ENCODE measurements at places on chromosomes 5 and 9. TPM values are rescaled to one million over a fixed set of nuclear protein-coding genes. Genes with fewer than 3 reads are reported as not detected.

SH3RF2 gene
- total RNA-seq = 14.3 TPM

DMRT3 gene
- not detected for total RNA-seq

MCCC2 gene
- 47.6 TPM for total RNA-seq

PHF24 gene
- total RNA-seq = 0.31 TPM

PCDHGA4 gene
- total RNA-seq = 3.9 TPM

FGF1 gene
- 8.7 TPM for total RNA-seq

PKD2L2 gene
- 1.9 TPM for total RNA-seq

SLCO4C1 gene
- 1.0 TPM for total RNA-seq

FAM78A gene
- 16.7 TPM for total RNA-seq

MARCOL gene
- total RNA-seq = not detected

PTRH1 gene
- total RNA-seq = 7.3 TPM

NTRK2 gene
- total RNA-seq = 60.3 TPM

CD74 gene
- 75.4 TPM for total RNA-seq

PCDHGB7 gene
- 10.3 TPM for total RNA-seq

LCN10 gene
- not detected for total RNA-seq

PTGS1 gene
- 5.0 TPM for total RNA-seq

DNA sequence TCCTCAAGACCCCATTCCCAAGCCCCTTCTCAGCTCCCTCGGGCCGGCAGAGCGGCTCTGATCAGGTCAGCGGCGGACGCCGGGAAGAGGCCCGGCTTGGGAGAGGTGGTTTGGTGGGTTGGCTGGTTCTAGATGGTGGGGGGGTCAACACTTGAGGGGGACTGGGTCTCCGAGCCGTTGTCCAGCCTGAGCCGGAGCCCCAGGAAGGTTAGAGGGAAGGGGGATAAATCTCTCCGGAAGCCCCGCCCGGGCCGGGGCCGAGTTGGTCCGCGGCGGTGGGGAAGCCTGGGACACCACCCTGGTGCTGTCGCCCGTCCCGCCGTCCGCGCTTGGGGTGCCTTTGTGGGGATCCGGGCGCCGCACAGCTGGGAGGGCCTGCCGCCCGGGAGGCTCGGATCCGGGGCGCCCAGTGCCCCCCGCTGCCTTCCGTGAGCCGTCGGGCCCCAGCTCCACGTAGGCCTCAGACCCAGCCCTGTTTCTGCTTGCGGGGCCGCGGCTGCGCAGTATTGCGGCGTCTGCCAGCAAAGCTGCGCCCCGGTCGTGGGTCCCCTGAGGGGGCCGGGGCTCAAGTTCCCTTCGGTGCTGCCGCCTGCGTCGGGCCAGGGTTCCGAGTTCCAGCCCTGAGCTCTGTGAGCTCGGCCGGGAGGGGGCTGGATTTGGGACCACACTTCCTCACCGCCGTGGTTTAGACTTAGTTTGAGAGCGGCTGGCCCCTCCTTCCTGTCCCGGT lies 542 bp upstream of the TRIM52 start:
- peak; percentile 81 for DNase-seq

DNA sequence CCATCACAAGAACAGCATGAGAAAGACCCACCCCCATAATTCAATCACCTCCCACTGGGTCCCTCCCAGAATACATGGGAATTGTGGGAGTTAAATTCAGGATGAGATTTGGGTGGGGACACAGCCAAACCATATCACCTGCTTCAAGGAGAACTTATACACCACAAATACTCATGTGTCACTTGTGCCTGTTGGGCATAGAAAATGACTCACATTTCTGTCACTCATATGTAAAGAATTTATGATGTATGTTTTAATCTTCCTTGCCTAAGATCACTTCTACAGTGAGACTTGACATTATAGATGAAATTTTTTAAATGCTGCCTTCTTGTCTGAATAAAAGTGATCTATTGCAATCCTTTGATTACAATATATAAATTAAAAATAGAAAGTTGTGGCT lies 23.0 kb upstream of the PRDM6 start:
- no peak for DNase-seq

GRCh38 chr9:101271102-101271501 lies 113.7 kb downstream of the BAAT start:
- DNase-seq = no peak

- peak; percentile 67 for DNase-seq
Observed at GRCh38 chr5:31855134-31856040, 216.5 kb downstream of the PDZD2 start.

- DNase-seq = no peak
Observed at GRCh38 chr9:93809204-93809940, 145.8 kb downstream of the BARX1 start.

- DNase-seq = no peak
Observed at GRCh38 chr5:98573834-98574320, 199.6 kb upstream of the RGMB start.

- DNase-seq = no peak
Observed at GRCh38 chr9:133130685-133131244, 9.7 kb upstream of the RALGDS start.

DNA sequence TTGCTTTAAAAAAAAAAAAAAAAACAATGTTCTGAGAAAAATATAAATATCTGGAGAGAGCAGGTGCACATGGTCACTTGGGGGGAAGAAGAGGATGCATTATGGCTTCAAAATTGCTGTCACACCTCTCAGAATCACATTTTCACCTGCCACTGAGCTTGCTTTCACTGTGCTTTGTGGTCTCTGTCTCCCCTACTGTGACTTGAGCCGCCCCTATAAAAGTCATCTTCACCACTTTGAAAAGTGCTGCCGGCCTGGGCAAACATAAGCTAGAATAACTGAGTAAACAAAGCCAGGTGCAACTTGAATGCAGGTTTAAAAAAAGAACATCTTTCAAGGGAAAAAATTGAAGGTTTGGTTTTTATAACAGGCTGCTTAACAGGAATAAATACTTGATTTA lies 368.1 kb upstream of the GRIA1 start:
- DNase-seq = no peak

DNA sequence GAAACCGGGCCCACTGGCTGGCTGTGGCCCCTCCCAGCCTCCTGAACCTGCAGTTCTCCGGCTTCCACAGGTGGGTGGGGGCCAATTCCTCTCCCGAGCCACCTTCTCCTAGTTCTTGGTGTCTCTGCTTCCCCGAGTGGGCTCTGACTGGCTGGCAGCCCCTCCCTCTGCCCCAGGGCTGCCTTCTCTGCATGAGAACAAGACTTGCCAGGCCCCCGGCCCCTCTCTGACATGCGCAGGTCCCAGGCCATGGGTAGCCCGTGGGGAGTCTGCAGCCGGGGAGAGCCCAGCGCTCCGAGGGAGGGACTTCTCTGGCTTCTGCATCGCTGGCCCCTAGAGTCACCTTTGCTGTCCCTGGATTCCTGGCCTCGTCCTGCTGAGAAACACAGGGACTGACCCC lies 421.7 kb downstream of the IRX2 start:
- no peak for DNase-seq

DNA sequence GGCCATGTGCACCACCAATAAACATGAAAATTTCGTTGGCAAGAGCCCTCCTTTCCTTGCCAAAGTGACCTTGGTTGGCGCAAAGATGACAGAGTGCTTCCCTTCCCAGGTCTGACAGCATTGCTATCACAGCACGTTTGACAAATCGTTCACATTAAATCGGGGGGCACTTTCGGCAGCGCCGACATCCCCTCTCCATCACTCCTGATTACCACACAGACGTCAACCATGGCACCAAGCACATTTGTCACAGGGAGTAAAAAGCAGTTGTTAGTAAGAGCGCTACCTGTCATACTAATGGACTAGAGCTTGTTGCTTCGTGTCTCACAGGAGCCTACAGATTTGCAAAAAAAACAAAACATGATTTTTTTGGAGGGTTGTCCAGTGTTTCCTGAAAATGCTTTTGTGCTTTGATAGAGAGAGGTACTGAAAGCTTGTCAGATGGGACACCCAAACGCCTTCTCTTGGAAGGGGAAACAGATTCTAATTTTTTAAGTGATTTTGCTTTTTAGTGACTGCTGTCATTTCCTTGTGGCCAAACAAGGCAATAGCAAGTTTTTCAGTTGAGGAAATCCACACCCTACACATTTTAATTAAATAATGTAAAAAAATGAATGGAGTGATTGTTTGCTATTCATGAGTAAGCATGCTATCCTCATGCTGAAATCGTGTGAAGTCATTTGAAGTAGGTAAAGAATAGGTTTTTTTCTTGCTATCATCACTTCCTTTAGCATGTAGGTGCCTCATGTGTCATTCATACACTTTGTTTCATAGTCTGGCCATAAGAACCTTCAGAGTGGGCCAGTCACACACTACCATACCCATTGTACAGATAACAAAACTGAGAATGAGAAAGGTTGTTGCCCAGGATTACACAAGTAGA lies 682.8 kb upstream of the WWC1 start:
- no peak for DNase-seq

- DNase-seq = no peak
Observed at GRCh38 chr5:132405646-132406045, 36.1 kb downstream of the SLC22A5 start.

DNA sequence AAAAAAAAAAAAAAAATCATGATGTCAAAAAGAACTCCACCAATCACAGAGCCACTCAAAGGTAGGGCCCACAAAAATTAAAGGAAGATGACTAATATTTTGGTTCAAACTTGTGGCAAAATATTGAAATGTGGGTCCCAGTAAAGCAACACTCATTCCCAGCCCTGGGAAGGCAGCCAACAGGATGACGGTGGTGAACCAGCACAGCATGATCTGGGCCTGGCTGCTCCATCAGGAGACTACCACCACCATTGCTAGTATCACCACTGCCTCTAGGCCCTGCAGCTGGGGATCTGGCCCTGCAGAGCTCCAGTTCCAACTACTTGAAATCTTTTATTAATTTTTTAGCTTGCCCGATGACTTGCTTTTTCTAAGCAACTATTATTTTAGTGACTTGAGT lies 206.8 kb upstream of the ITGA1 start:
- no peak for DNase-seq

DNA sequence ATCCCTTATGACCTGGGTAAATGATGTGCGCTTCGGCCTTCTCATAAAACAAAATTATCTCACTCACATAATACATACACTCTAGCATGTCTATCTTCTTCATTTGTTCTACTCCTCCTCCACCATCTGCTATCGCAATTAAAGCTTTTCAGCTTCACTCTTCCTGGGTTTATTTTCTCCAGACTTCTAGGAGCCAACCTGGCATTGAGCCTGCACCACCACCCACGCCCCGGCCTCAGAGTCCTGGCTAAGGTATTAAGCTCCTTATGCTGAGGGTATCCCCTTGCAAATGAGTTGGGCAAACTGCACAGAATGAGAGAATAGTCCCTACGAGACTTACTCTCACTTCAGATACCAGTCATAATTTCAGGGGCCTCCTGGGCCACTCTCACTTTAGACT lies 236.1 kb upstream of the CDH12 start:
- DNase-seq = no peak

- no peak for DNase-seq
Observed at GRCh38 chr5:39674209-39675082, 249.7 kb upstream of the DAB2 start.

- no peak for DNase-seq
Observed at GRCh38 chr9:14633148-14633547, 60.1 kb downstream of the ZDHHC21 start.

DNA sequence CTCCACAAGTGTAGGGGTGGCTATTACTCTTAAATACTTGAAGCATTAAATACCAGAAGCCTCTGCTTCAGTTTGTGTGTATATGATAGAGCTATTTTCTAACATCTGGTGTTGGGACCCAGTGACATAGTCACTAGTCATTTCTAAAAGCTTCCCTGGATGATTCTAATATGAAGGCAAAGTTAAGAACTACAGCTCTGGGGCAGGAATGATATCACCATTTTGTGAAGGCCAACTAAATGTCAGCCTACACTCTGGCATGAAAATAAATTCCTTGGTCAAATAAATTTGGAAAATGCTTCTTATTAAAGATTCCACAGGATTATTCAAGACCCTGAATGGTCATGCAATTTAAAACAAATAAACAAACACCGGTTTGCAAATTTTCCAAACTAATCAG lies 197.7 kb downstream of the PLK2 start:
- DNase-seq = no peak

DNA sequence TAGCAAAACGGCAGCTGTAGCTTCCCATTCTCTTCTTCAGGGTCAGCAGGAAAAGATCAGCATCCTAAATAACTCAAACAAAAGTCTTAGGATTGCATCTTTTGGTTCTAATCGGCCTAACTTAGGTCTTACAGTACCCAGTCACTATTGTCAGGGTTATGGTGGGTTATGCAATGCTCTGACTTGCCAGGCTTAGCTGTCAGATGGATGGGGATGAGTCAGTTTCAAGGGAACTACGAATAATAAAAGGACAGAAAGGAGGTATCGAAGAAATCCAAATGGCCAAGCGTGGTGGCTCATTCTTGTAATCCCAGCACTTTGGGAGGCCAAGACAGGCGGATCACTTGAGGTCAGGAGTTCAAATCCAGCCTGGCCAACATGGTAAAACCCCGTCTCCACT lies 46.5 kb downstream of the PPP1R2B start:
- no peak for DNase-seq

DNA sequence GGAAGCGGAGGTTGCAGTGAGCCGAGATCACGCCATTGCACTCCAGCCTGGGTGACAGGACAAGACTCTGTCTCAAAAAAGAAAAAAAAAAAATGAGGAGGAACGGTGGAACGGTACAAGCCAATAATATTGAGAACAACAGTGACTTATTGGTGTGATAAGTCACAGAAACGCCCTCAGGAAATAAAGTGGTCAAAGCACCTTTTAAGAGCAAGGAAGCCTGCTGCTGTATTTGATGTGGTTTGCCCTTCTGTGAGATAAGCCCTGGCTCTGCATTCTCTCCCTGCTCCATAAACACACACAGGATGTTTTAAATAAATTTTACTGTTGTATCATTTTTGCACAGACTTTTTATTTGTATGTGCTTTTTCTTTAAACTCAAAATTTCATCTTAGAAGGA lies 269.9 kb upstream of the MSX2 start:
- no peak for DNase-seq

GRCh38 chr9:29319736-29320513 lies 1746.6 kb upstream of the C9orf72 start:
- no peak for DNase-seq

DNA sequence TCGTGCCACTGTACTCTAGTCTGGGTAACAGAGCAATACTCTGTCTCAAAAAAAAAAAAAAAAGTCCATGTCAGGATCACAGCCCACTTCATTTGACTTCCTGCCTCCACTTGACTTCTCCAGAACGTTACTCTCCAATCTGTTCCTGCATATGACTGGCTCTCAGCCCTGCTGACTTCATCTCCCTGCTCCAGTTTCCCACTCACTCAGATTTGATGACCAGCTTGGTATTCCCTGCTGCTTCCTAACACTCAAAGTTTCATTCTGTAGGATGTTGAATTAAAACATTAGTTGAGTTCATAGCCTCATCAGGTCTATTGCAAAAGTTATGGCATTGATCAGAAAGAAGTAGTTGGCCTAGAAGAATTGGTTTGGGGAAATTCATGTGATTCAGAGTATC lies 52.3 kb downstream of the UGCG start:
- DNase-seq = no peak
